ENCODE measurements at places on chromosomes 6 and 20.

- no peak for DNase-seq
These were observed 46.5 kb downstream of the AFG1L start for GRCh38 chr6:108341372-108341771.

DNA sequence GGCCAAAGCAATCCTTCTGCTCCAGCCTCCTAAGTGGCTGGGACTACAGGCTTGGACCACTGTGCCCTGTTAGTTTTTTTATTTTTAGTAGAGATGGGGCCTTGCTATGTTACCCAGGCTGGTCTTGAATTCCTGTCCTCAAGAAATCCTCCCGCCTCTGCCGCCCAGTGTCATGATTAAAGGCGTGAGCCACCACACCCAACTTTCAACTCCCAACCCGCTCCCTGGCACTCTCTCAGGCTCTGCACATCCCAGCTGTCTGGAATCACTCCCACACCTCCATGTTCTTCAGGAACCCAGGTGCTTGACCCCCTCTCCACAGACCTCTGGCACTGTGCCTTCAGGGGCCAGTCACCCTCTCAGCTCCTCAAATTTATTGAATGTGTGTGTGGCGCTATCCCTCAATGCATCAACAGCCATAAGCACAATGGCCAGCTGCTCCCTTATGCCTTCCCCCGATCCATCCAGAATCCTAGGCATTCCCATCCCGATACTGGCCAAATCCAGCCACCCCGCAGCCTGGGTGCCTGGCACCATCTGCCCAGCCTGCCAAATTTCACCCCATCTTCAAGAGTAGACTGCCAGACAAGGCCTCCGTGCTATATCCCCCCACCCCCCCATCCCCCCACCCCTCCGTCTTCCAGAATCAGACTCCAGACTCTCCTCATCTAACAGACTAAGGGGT lies 647 bp upstream of the POU5F1 start:
- no peak for DNase-seq

GRCh38 chr6:170038708-170039107 lies 252.2 kb downstream of the DLL1 start:
- DNase-seq: no peak

DNA sequence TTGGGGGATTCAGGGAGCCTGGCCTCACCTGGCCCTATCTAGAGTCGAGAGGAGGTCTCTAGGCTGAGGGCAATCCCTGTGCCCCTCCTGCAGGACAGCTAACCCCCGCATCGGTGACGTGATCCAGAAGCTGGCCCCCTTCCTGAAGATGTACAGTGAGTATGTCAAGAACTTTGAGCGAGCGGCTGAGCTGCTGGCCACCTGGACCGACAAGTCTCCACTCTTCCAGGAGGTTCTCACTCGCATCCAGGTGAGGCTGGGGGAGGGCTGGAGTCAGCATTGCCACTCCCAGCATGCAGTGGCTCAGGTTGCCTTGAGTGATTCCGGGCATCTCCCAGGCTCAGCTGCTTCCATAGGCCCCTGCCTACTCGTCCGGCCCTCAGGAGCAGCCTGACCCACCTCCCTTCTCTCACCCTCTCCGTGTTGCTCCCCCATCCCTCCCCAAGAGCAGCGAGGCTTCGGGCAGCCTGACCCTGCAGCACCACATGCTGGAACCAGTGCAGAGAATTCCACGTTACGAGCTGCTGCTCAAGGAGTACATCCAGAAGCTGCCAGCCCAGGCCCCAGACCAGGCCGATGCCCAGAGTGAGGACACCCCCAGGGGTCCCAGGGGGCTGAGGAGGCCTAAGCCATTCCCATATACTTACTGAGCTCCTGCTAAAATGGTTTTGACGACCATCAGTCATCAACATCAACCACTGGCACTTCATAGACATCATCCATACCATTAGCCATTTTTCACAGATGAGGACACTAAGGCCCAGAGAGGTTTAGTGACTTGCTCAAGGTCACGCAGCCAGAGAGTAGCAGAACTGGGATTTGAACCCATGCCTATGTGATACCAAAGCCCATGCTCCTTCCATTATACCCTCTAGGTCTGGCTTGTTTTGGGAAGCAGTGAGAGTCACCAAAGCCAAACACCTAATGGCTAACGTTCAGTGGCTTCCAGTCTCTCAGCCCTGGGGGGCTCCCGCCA lies 8.3 kb downstream of the FGD2 start:
- no peak for DNase-seq

DNA sequence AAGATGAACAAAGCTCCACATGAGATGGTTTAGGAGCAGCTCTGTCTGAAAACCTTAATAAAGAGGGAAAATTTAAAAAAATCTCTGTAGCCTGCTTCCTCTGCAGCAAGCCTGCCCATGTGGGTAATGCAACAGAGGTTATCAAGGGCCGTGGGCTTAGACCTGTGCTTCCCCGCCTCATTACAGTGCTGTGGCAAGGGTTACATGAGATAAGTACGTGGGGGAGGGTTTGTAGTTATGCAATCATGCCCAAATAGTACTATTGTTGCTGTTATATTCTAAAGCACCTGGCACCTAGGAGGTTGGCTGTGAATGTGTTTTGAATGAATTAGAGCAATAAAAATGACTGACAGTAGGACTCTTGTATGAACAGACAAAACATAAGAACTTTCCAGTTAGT lies 68.3 kb downstream of the PKHD1 start:
- no peak for DNase-seq

DNA sequence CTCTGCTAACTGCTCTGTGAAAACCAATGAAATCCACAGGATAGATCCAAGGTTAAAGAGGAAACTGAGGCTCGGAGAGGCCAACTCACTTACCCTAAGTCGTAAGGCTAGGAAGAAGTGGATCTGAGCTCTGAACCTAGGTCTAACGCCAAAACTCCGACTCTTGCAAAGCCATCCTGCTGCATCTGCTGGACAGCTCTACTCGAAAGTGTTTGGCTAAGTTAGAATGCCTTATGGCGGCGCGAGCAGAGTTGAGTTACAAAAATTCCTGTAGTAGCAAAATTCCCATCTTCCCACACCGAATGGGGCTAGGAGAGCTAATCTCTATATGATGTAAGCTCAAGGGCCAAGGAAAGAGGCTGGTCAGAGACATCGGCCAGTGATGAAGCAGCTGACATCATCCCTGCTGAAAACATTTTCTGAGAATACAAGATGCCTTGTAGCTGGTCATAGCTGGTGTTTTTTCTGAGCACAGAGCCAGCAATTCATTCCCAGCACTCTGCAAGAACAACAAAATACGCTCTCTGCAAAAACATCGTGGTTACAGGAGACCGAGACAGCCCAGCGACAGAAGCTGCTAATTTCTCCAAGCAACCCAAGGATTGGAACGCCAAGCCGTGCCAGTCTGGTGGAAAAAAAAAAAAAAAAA lies 1.8 kb downstream of the SPATA2 start:
- no peak for DNase-seq

GRCh38 chr6:83921315-83921714 lies 61.8 kb downstream of the CYB5R4 start:
- DNase-seq: no peak

GRCh38 chr20:33922224-33922623 lies 71.5 kb upstream of the RALY start:
- no peak for DNase-seq

- no peak for DNase-seq
These were observed 70.2 kb downstream of the BLOC1S5 start for GRCh38 chr6:7993952-7994351.

DNA sequence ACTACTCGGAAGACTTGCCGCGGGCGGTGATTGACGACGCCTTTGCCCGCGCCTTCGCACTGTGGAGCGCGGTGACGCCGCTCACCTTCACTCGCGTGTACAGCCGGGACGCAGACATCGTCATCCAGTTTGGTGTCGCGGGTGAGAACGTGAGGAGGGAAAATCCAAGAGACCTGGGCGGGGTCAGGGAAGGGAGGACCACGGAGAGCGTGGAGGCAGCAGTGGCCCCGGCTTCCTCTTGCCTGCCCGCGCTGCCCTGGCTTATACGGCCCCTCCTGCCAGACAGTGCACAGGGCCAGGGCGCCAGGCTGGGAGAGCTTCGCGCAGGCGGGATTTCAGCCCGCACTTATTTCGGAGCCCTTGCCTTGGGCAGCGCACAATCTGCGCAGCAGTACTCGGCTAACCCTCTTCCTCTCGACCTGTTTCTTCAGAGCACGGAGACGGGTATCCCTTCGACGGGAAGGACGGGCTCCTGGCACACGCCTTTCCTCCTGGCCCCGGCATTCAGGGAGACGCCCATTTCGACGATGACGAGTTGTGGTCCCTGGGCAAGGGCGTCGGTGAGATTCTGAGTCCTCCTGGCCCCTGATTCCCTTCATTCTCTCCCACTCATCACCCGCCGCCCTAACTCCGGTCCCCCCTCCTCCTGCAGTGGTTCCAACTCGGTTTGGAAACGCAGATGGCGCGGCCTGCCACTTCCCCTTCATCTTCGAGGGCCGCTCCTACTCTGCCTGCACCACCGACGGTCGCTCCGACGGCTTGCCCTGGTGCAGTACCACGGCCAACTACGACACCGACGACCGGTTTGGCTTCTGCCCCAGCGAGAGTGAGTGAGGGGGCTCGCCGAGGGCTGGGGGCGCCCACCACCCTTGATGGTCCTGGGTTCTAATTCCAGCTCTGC lies 2.0 kb downstream of the MMP9 start:
- no peak for DNase-seq

All from hypothalamus (tissue), 51 donors.